ENCODE measurements at places on chromosomes 1 and 21.

GRCh38 chr1:78715181-78715661 lies 65.6 kb downstream of the IFI44 start:
- no peak for DNase-seq

DNA sequence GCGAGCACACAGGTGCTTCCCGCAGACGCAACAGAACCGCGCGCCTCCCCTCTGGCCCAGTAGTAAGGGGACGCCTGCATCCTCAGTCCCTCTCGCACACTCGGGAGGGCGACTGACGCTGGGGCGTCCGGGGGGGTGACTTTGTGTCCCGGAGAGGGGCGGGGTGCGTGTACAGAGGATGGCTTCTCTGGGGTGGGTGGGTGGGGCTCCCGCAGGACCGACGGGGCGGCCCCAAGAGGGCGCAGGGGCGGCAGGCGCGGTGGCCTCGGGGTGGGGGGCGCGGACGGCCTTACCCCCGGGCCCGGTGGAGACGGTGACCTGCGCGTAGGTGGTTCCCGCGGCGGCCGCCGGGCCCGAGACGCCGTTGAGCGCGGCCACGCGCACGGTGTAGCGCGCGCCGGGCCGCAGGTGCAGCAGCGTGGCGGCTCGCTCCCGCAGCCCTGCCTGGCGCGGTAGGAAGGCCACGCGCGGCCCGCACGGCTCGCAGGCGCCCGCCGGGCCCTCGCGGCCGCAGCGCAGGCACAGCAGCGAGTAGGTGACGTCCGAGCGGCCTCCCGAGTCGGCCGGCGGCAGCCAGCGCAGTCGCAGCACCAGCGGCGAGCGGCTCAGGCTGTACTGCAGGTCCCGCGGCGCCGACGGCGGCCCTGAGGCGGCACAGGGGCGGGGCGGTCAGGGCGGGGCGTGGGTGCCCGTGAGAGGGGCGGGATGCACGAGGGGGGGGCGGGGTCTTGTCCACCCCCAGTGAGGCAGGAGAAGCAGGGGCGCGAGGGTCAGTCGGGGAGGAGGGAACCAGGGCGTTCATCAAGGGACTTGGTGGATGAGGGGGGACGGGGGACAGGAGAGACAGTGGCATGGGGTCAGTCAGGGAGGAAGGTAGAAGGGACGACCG lies 12.1 kb downstream of the EPHA10 start:
- DNase-seq, result peak; percentile 48

GRCh38 chr1:221098471-221099405 lies 219.5 kb downstream of the HLX start:
- no peak for DNase-seq

- peak; percentile 6 for DNase-seq
Observed at GRCh38 chr1:44609412-44609767, 64.9 kb downstream of the TMEM53 start.

GRCh38 chr1:55164906-55165305 lies 50.3 kb downstream of the USP24 start:
- no peak for DNase-seq

GRCh38 chr1:66353257-66353656 lies 180.7 kb upstream of the SGIP1 start:
- no peak for DNase-seq

GRCh38 chr1:160993544-160994193 lies 27.3 kb downstream of the F11R start:
- DNase-seq, result peak; percentile 46

- DNase-seq, result no peak
Observed at GRCh38 chr1:216518844-216519627, 95.8 kb upstream of the USH2A start.

DNA sequence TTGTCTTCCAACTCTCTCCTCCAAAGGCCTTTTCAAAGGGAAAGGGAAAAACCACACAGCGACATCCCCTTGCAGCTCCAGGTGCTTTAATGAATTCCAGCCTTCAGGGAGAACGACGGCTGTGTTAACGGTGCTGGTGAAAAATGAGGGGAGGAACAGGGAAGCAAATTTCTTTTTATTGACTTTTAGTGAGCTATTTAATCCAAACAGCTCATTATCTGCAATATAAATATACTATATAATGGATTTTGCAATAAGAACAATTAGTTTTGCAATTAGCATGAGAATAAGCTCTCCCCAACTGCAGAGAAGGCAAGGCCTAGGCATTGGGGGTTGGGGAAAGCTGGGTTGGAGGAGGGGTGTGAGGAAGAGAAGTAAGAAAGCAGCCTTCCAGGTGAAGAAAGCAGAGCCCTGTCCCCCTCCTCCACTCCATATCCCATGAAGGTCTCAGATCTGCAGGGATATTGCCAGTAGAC lies 159.0 kb upstream of the ZC3H12A start:
- DNase-seq, result peak; percentile 26

DNA sequence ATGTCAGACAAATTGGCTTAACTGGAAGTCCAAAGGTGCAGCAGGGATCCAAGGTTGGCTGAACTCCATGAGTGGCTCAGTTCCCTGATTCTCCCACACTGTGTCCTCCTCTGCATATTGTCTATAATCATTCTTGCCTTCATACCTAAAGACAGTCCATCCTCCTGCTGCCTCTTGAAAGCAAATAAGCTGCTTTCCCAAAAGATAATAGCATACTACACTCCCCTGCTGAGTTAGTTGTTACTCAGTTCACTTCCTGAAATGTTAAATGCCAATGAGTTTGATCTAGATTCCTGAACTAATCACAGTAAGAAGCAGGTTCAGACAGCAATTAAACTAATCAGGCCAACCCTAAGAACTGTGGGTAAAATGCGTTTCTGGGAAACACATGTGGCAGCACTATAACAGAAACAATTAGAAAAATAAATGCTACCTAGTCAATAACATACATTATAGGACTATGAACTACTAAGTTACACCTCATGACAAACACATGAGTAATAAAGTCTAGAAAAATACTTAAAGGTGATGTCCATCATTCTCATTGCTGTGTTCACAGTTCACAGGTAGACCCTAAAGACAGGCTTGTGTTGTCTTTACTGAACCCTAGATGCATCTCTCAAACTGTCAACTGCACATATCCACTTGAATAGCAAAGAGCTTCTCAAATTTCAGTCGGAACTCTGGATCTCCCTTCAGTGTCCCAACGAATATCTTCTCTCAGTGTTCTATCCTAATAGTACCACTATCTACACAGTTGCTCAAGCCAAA lies 50.8 kb upstream of the BOLA1 start:
- DNase-seq, result no peak

- no peak for DNase-seq
Observed at GRCh38 chr21:39103689-39104088, 79.6 kb downstream of the PSMG1 start.

GRCh38 chr1:208007938-208008342 lies 97.0 kb upstream of the CD34 start:
- DNase-seq, result no peak

DNA sequence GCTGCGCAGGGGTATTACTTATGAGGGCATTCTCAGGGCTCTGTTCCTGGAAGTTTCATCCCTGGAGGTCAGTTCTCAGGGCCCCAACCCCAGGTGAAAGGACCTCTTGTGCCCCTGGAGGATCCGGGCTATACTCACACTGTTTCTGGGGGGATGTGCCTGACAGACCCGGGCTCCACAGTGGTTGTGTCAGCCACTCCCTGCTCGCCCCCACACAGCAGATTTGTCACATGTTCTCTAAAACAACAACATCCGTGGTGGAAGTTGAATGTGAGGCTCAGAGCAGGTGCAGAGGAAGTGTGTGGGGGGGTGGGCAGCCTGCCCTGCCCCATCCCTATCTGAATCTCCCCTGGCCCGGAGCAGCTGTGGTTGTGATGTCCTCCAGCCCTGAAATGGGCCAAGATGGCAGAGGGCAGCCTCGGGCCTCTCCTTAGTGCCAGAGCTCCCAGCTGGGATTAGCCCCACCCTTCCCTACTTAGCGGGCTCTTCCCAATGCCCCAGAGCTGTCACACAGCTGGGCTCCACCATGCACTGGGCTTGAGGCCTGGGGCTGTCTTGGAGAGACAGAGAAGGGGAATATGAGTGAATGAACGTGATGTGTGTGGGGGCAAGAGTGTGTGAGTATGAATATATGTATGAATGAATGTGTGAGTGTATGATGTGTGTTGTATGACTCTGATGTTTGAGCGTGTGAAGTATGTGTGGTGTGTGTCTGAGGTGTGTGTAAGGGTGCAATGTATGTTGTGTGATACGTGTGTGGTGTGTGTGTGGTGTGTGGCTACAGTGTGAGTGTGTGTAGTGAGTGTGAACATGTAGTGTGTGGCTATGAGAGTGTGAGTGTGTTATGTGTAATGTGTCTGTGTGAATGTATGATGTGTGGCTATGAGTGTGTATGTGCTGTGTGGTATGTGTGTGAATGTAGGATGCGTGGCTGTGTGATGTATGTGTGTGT lies 1.5 kb upstream of the FCMR start:
- no peak for DNase-seq

- DNase-seq, result no peak
Observed at GRCh38 chr1:80933346-80933745, 867.4 kb upstream of the ADGRL2 start.

DNA sequence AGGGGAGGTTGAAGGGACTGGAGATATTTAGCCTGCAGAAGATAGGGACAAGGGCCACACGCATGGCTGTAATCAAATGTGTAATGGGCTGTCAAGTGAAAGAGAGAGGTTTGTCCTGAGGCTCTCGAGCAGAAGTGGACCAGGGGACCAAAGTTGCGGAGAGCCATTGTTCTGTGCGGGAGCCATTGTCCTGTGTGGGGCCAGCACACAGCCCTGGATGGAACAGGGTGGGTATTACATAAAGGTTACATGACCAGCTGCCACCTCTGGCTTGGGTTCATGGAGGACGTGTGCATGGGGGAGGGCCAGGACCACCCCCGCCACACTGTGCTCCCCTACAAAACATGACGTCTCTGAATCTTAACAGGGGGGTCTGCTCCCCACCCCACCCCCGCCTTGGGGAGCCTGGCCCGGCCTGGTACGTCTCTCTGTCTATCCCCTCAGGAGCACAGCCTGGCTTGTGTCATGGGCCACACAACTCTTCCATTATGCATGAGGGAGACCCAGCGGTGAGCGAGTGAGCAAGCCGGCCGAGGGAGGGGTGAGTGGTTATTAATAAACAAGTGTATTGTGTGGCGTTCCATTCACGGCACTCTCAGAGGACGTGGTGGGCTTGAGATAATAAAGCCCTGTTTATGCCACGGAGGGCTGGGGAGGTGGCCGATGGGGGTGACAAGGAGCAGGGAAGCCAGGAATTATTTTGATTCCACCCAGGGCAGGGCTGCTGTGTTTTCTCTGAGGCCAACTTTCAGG lies at the start of gene NFASC:
TSS of gene NFASC (plus strand) at position 703 of the 753 bp plus-strand sequence. CDS start 73,454 bp downstream, outside the sequence.
- no peak for DNase-seq

- DNase-seq, result peak; percentile 21
Observed at GRCh38 chr1:109499661-109500536, 6.0 kb downstream of the CYB561D1 start.

DNA sequence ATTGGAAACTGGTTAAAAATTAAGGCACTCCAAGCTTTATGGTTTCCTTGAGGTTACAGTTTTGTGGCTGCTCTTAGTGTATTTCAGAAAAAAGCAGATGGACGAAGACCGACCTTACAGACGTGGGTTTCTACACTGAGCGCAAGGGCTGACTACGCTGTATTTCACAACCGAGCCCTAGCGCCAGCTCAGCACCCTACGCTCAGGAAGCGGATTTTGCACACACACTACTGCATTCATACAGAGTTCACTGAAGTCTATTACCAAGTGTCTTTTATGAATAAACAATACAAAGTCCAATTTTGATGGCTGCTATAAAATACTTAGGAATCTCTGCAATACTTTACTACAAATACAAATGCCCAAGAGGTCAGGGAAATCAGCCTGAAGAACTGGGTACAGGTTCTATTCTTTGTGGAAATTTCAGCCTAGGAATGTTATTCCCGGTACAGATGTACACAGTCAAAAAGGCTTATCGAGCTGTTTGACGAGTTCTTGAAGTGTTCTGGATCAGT lies 23.8 kb downstream of the PTTG1IP start:
- no peak for DNase-seq

DNA sequence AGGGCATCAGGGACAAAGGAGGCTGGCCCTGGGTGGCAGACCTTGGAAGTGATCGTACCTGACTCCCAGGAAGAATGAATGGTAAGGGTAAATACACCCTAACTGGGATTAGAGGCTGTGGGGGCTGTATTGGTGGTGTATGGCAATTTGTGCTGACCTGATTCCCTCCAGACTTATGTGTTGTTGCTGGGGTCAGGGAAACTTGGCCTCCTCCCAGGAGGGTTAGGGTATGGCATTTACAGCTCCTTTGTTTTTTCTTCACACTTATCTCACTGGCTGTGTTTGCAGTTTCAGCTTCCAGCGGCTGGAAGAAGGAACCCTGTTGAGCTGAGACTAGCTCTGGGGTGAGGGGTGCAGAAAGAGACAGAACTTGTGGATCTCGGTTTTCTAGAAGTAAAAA lies 8.2 kb downstream of the VANGL1 start:
- no peak for DNase-seq
